OCI-M1 (cell line): ENCODE measurements at places on chromosomes 11 and 22.

DNA sequence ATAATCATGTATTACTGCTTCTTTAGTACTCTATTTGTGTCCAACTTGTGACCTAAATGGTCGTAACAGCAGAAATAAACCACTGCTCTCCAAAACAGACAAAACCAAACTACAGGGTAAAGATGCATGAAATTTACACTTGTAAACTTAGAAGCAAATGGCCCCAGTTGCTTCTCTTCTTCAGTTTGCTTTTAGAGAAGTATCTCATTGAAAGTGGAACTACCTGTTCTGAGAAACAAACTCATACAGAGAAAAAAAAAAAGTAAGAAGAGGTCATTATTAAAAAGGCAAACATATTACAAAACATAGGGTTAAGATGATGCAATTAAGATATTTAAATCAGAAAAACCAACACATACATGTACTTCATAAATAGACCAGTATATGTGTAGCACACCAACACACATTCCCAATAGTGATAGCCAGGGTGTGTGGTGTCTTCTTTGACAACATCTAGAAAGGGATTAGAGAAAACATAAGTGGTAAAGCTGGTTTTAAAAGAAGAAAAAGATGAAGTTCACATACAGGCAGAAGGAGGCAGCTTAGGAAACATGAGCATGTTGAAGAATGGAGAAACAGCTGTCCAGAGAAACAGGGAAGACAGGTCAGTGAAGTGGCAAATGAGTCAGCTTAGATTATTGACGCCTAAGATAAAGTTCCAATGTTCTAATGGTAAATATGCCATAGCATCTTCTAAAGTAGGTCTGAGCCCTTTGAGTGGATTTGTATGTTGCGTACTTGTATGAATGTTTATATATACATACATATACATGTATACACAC, 844.7 kb upstream of the CCDC90B start:
- no peak for DNase-seq

- no peak for DNase-seq
These were observed 22.9 kb downstream of the ZBTB16 start for GRCh38 chr11:114082415-114082748.

- no peak for DNase-seq
These were observed 1.1 kb downstream of the PELI3 start for GRCh38 chr11:66467756-66468155.

- no peak for DNase-seq
These were observed 8.0 kb downstream of the FADS3 start for GRCh38 chr11:61883327-61883726.

DNA sequence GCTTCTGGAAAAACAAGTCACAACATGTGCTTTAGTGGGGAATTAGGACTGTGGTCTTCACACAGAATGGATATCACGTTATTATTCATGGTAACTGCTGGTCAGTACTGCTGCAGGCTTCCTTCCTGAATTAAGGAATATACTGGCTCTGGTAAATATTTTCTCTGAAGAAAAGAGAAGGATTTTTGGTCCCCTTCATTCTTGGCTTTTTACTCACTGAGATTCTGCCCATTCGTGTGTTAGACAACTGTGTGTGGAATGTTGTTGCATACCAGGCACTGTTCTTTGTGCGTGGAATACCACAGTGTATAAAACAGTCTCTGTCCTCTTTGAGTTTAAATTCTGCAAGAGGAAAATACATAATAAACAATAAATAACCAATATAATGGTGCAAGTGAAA, 80.3 kb downstream of the ALX4 start:
- no peak for DNase-seq

GRCh38 chr11:36354221-36355003, 58.3 kb downstream of the PRR5L start:
- no peak for DNase-seq

DNA sequence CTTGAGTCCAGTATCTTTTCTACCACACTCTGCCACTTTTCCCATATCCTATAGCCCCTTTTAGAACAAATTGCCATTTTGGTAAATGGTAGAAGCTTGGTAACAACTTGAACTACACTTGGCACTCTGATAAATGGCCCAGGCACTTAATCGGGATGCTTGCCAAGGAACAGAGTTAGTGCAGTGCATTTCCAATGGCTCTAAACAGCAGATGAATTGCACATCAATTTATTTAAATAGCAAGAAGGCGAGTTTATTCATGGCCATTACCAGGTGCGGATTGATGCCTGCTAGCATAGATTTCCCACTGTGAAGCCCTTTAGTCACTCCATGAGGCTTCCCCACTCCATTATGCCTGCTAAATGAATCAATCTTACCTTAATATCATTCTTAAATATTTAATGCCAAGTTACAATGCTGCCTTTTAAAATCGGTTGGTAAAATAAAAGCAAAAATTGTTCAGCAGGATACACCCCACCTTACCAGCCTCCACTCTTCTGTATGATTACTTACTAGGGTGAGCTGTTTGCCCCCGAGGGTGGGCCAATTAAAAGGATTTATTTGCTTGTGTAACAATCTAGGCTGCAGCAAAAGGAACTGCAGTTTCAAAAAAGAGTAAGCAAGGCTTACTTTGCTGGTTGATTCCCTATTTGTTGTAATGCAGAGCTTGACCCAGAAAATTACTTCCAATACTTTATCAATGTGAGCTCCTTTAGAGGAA, 136.0 kb upstream of the ARHGAP42 start:
- no peak for DNase-seq

GRCh38 chr11:121749691-121750090, 296.9 kb upstream of the SORL1-AS1 start:
- DNase-seq = no peak

GRCh38 chr11:12470236-12470635, 92.9 kb downstream of the PARVA start:
- no peak for DNase-seq
